T-helper 22 cell (primary cell): ENCODE measurements at places on chromosomes 13 and 19.

GRCh38 chr13:32170841-32171240, 139.3 kb downstream of the FRY start:
- no peak for DNase-seq

DNA sequence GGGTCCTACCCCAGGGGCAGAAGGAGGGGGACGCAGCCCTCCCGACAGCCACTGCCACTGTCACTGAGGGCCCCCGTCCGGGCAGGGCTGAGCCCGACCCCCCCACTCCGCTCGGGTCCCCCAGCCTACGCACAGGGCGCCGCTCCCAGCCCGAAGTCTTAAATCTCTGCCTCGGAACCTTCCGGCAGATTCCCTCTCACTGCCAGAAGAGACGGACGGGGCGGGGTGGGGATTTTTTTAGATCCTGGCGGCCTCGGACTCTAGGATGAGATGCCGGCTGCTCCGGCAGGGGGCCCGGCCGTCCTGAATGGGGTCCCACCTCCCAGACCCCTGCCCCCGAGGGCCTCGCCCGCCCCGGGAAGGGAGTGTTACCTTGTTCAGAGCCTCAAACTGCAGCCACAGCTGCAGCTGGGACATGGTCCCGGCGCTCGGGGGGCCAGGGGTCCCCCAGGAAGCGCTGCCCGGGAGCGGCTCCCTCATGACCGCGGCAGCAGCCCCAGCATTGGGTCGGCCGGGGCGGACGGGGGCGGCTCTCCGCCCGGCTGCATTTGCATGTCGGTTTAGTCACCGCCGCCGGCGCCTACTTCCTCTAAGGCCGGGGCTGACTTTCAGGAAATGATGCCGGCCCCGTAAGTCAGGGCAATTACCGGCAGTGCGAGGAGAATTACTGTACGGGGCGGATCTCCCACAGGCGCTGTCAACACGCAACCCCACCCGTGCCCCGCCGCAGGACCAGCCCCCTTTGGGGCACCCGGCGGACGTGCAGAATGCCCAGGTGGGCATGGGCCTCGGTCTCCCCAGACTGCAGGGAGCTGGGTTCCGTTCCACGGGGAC, 28.1 kb downstream of the GPX4 start:
- peak; percentile 84 for DNase-seq

DNA sequence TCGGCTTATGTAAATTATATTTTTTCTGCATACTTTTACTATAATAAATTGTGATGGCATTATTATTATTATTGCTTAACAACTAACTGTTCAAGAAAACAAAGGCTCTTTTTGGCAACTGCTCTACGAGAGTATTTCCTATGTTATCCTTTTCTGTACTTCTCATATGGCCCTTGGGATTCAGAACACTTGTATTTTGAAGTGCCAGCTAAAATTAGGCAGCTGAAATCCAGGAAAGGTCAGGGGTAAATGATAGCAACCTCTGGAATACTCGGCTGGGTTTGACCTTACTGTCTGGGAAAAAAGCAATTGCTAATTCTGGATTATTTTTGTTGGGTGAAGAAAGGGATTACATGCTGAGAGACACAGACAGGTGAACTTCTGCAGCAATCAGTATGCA, 23.9 kb downstream of the EDNRB start:
- no peak for DNase-seq

DNA sequence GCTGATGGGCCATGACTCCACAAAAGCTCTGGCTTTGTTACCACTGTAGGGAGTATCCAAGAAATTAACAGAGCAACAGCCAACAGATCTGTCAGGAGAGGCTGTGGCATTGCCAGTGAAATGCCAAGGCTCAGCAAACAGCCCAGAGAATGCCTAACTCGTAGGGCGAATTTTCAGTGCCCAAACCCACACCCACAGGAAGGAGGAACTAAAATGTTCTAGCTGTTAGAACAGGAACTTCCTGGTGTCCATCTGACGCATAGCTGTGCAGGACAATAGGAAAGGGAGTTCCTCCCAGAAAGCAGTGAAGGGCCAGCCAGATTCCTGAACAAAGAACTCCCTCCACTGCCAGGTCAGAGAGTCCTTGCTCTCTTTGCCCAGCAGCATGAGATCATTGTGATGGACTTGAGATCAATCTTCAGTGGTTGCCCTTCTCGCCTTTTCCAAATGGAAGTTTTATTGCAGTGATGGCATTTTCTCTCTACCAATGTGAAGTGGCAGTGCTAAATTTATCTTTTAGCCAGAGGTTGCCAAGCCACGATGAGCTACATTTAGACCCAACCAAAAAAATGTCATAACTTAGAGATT, 224.2 kb upstream of the STARD13 start:
- DNase-seq, result no peak

DNA sequence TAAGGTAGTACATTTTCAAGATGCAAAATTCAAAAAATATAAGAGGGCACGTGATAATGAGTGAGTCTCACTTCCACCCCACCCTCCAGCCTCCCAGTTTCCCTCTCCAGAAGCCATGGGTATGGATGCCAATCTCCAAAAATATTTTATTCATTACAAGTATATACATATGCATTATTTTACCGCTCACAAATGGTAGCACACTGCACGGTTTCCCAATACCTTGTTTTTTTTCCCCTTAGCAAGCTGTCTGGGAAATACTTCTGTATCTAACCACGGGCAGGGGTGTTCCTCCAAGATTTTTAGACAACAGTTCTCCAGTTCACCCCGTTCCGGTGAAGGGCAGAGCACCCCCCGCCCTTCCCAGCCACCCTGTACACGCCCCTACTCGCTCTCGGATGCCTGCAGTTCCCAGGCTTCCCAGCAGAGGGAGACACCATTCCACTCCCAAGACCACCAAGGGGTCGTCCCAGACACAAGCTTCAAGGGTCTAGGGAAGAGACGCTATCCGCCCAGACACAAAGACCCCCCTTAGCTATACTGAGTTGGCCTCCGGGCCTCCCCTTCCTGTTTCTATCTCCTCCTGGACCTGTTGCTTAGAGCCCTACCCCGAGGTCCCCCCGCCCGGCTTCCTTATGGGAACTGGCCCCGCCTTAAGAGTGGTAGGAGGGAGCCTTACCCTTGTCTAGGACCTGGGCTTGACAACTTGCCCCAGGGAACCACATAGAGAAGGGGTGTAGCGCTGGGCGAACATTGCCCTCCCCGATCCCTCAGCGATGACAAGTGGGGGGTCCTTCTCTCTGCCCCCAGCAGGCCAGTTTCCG, 1.1 kb upstream of the FXYD3 start:
- no peak for DNase-seq

- DNase-seq, result peak; percentile 70
Observed at GRCh38 chr19:10695401-10696398, 5.5 kb upstream of the QTRT1 start.

GRCh38 chr13:93755341-93755740, 528.7 kb downstream of the GPC6 start:
- DNase-seq, result no peak

GRCh38 chr13:34145061-34145460, 327.1 kb downstream of the RFC3 start:
- no peak for DNase-seq

GRCh38 chr13:19657872-19658591, 24.6 kb downstream of the MPHOSPH8 start:
- DNase-seq, result no peak

DNA sequence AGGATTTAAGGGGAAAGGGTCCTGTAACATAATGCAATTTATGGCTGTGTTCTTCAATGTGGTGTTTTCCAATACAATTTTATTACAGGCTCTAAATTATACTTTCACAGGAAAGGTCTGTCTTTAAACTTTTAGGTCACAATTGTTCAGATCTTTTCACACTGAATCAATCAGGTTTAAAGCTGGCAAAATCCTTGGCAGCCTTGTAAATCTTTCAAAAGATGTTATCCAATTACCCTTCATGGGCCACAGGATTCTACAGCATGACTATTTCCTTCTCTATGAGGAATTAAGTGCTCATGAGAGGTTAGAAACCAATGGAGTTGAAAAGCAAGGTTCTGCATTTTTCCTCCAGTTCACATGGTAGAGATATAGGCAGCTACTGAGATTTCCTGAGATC, 211.5 kb upstream of the MIR17HG start:
- no peak for DNase-seq

- peak; percentile 79 for DNase-seq
Observed at GRCh38 chr13:24264976-24265375, 44.4 kb upstream of the C1QTNF9 start.

GRCh38 chr19:5666921-5667610, 13.2 kb downstream of the MICOS13 start:
- DNase-seq, result no peak

DNA sequence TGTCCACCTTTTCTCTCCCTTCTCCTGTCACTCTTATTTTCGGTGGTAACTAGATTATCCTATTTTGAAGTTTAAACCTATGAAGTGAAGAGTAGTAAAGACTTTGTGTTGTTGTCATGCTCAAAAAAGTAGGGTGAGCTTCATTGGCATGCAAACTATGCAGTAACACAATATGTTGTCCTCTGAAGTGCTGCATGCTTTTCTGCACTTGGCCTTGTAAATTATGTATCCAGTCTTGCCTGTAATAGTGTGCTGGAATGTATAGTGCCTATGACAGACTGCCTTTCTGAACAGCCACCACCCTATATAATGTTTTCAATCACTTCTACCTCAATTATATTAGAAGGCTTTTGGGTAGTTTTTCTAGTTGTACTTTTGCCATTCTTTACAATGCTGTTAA, 1198.2 kb upstream of the PCDH20 start:
- DNase-seq, result no peak

GRCh38 chr19:35044317-35045117, 3.0 kb downstream of the HPN start:
- DNase-seq, result no peak

GRCh38 chr13:101726681-101727080, 274.2 kb downstream of the ITGBL1 start:
- no peak for DNase-seq

- no peak for DNase-seq
Observed at GRCh38 chr13:97715763-97716162, 237.7 kb upstream of the IPO5 start.

DNA sequence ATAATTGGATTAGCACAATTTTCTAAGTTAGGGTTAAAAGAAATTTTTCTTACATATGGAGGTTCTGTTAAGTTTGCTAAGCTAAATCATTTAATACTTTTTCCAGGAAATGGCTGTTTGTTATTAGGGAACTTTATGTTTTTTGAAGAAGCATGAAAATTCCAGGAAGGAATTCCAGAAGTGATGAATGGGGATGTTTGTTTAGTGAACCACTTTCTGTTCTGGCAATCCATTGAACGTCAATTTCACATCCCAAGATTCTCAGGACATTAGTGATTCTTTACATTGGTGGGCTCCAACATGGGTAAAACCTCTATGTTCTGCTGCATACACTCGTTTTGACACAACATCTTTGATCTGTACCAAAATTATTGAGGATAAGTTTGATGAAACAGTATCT, 534.4 kb downstream of the IRS2 start:
- no peak for DNase-seq

DNA sequence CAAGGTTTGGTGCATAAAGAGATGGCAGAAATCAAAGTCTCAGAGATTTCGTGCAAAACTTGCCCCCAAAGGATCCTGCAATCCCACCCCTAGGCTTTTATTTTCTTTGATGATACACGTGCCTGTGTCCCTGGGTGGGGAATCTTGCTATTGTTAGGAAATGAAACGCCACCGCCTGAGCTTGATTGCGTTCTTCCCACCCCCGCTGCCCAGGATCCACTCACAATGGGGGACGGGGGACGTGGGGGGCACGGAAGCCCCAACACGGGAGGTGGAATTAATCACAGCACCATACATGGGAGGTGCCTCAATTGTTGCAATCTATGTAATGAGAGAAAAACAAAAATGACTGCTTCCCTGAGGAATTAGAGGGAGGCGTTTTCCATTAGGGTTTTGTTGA, 39.6 kb downstream of the ZNRF4 start:
- no peak for DNase-seq

DNA sequence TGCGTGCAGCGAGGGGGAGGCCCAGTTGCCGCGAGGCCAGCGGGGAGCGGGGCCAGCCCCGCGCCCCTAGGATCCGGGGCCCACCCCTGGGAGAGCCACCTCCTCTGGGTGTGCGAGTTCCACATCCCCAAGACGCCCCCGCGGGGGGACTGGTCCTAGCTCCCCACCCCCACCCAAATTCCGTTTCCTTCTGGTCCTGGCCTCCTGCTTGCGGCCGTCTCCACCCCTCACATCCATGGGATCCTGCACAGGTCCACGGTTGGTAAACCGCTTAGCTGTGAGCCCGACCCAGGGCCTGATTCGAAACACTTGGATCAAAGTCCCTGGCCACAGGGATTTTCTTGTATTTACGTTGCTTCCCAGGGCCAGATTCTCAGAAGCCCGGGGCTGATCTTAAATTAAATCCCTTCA, 324 bp upstream of the FBXO17 start:
- DNase-seq, result no peak

GRCh38 chr13:34719060-34719875, 222.8 kb upstream of the NBEA start:
- no peak for DNase-seq

DNA sequence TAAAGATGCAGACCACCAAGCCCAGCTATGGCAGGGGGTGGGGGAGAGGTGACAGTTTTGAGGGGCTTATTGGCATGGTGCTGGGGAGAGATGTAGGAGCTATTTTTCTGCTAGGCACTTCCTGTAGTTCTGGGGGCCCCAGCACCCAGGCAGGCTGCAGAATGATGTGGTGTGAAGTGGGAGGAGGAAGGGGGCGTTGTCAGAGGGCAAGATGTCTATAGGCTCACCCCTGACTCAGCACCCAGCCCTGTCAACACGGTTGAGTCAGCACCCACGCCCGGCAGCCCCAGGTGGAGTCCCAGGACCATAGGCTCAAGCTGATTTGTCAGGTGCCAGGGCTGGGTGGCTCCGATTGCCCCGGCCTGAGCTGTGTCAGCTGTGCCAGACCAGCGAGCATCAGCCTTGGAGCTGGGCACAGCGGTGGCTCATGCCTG, 5.8 kb downstream of the KLF2 start:
- DNase-seq, result peak; percentile 96
